H9 (cell line): ENCODE measurements at places on chromosomes 13 and 19. TPM values are rescaled to one million over a fixed set of nuclear protein-coding genes. Genes with fewer than 3 reads are reported as not detected.

DNA sequence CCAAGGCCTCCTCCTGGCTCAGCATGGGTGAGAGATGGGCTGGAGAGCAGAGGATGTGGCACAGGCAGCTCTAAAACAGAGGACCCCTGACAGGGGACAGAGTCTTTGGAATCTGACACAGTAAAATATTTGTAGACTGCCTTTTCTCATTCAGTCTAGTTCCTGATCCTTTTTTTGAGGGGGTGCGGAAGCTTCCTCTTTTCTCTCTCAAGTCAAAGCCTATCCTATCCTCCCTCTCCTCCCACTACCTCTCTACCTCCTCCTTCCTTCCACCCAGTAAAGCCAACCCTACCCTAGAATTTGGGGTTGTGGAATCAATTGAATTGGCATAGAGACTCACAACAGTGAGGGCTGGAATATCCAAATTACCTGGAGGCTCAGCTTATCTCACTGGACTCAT, 82.0 kb downstream of the TEX26 start:
- no peaks in the 10 kb centered on the region for H3K27me3 ChIP-seq
- H3K27ac ChIP-seq = no peak overlapping the region
- H3K4me1 ChIP-seq = no peaks in the 10 kb centered on the region
- DNase-seq = no peak
- no peaks in the 10 kb centered on the region for H3K36me3 ChIP-seq

DNA sequence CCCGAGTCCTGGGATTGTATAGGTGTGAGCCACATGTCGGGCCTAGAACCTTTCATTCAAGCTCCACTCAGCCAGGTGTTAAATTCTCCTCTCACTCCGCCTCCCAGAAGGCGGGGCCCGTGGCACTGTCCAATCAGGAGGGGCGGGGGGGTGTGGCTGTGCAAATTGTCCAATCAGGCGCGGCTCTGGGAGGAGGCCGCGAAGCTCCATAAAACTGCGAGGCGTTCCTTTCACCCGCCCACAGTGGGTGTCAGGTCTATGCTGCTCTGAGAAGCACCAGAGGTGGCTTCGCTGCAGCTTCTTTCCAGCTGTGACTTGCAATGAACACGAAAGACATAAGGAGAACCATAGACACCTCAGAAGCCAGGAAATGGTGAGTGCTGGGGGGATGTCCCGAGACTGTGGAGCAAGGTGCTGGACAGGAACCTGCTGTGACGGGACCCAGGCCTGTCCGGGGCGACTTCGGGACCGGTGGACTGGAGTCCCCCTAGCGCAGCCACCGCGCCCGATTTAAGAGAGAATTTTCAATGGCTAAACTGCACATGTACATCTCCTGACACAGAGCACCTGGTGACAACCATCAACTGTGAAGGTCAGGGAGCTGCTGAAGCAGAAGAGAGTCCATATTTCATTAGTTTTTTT, 3.0 kb upstream of the ZNF136 start:
- no peak overlapping the region for H3K4me3 ChIP-seq
- H3K4me1 ChIP-seq = peaks cover 4% of the 10 kb centered on the region; the same call in 1 of the 2 replicates
- no peaks in the 10 kb centered on the region for H3K27me3 ChIP-seq
- peaks cover 7% of the 10 kb centered on the region; the same call in 2 of the 3 replicates for H3K36me3 ChIP-seq

DNA sequence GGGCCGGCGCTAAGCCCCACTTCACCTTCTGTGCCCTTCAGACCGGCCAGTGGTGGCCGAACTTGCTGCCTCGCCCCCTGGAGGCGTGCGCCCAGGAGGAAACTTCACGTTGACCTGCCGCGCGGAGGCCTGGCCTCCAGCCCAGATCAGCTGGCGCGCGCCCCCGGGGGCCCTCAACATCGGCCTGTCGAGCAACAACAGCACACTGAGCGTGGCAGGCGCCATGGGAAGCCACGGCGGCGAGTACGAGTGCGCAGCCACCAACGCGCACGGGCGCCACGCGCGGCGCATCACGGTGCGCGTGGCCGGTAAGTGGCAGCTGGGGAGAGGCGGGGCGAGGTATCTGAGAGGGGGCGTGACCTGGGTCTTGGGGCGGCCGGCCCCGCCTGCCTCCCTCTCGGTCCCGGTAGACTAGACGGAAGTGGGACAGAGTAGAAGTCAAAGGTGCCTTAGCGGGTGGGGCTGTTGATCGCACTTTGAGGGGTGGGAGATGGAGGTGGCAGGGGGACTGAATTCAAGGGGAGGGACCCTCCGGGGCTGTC, 5.6 kb downstream of the ICAM5 start:
- no peaks in the 10 kb centered on the region; the same call in 1 of the 2 replicates for H3K36me3 ChIP-seq
- H3K27ac ChIP-seq = no peak overlapping the region
- H3K27me3 ChIP-seq = peaks cover 54% of the 10 kb centered on the region
- H3K4me3 ChIP-seq = peak overlapping the region; percentile 81
- no peaks in the 10 kb centered on the region; the same call in 1 of the 2 replicates for H3K4me1 ChIP-seq
- peak; percentile 60 for DNase-seq

GRCh38 chr13:70960841-70961443, 852.7 kb upstream of the KLHL1 start:
- H3K4me3 ChIP-seq = no peak overlapping the region
- no peak overlapping the region for H3K27ac ChIP-seq
- H3K27me3 ChIP-seq = no peaks in the 10 kb centered on the region
- H3K4me1 ChIP-seq = no peaks in the 10 kb centered on the region
- DNase-seq = no peak

DNA sequence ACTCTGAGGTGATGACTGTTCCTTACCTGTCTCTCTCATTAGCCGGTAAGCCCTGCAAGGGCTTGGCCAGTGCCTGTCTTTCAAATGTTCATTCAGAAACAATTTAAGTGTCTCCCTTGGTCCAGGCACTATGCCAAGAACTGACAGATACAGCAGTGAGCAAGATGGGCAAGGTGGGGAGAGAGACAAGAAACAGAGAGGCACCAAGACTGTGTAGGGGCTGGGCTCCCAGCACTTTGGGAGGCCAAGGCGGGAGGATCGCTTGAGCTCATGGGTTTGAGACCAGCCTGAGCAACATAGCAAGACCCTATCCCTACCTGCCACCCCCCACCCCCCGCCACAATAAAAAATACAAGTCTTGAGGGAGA, 1.3 kb upstream of the CCNE1 start:
- H3K27ac ChIP-seq = no peak overlapping the region
- no peaks in the 10 kb centered on the region; the same call in 1 of the 2 replicates for H3K4me1 ChIP-seq
- H3K36me3 ChIP-seq = peaks cover 17% of the 10 kb centered on the region
- no peak for DNase-seq

DNA sequence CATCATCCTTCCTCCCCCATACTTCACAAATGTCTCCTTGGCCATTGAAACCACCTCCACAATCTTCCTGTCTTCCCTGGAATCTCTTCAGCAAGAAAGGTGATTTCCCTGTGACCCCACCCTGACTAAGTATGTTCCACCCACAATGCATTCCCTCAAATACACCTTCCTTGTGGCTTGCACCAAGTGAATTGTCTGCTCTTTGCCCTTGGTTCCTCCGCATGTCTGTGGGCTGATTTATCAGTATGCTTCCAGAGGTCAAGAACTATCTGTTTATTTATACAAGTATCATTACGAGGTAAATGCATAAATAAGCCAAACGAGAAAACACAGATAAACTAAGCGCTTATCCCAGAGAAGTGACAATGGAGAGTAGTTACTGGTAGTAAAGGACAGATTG, 45.4 kb upstream of the POMP start:
- no peak overlapping the region for H3K27ac ChIP-seq
- no peak overlapping the region for H3K4me3 ChIP-seq
- H3K36me3 ChIP-seq = no peaks in the 10 kb centered on the region
- DNase-seq = no peak

DNA sequence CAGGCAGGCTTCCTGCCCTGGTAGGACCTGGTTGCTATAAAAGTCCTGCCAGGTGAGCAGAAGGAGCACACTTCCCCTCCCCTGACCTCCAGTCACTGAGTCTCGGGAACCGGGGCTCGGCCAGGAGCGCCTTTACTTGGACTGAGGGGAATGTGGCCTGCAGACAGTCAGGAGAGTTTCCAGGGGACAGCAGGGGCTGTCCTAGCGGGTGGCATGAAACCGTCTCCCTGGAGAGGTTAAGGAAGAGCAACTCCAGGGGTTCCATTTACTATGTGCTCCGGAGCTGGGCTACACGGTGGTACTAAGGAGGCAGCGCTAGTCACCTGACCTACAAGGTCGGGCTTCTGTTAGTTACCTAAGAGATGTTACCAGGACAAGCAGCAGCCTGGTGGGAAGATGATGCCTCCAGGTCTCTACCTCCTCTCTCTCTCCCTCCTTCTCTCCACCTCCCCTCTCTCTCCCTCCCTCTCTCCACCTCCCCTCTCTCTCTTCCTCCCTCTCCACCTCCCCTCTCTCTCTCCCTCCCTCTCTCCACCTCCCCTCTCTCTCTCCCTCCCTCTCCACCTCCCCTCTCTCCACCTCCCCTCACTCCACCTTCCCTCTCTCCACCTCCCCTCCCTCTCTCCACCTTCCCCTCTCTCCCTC, 4.1 kb upstream of the CNOT3 start:
- H3K27ac ChIP-seq = peak overlapping the region; percentile 2
- no peaks in the 10 kb centered on the region for H3K4me1 ChIP-seq
- H3K4me3 ChIP-seq = no peak overlapping the region
- peaks cover 19% of the 10 kb centered on the region for H3K36me3 ChIP-seq

DNA sequence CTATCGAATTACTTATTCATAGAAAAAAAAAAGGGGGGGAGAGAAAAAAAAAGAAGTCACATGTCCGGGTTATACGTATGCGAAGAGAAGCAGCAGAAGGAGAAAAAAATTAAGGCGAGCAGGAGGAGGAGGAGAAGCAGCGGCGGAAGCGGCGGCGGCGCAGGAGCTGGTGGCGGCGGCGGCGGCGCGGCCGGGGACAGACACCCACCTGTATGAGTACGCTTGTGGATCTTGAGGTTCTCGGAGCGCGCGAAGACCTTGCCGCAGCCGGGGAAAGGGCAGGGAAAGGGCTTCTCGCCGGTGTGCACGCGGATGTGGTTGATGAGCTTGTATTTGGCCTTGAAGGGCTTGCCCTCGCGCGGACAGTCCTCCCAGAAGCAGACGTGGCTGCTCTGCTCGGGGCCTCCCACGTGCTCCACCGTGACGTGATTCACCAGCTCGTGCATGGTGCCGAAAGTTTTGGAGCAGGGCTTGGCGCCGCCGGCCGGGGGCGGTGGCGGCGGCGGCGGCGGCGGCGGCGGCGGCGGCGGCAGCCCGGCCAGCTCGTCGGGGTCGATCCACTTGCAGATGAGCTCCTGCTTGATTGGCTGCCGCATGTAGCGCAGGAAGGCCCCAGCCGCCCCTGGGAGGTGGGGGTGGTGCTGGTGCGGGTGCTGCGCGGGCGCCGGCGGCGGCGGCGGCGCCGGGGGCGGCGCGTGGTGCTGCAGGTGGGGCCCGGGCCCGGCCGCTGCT, 1.5 kb downstream of the ZIC5 start:
- peak overlapping the region; percentile 97 for H3K4me3 ChIP-seq
- peaks cover 5% of the 10 kb centered on the region; the same call in 1 of the 2 replicates for H3K4me1 ChIP-seq
- DNase-seq = peak; percentile 88
- no peaks in the 10 kb centered on the region; the same call in 1 of the 2 replicates for H3K27me3 ChIP-seq
- peaks cover 43% of the 10 kb centered on the region for H3K36me3 ChIP-seq

DNA sequence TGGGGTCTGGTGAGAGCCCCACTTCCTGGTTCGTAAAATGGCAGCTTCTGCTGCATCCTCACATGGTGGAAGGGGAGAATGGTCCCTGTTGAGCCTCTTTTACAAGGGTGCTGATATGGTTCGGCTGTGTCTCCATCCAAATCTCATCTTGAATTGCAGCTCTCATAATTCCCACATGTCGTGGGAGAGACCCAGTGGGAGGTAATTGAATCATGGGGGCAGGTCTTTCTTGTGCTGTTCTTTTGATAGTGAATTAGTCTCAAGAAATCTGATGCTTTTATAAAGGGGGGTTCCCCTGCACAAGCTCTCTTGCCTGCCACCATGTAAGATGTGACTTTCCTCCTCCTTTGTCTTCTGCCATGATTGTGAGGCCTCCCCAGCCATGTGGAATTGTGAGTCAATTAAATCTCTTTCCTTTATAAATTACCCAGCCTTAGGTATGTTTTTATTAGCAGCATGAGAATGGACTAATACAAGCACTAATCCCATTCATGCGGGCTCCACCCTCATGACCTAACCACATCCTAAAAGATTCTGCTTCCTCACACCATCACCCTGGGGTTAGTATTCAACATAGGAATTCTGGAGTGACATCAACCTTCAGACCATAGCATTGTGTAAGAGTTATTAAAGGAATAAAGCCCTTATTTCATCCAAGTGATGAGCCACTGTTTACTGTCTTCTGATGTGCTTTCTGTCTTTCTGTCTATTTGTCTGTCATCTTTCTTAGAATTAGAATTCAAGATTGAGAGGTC, 159.0 kb upstream of the IRS2 start:
- H3K27ac ChIP-seq = no peak overlapping the region
- H3K4me3 ChIP-seq = no peak overlapping the region
- no peaks in the 10 kb centered on the region for H3K27me3 ChIP-seq
- no peak for DNase-seq

The R3HDM4 gene
- total RNA-seq = 66.2 and 66.4 TPM in 2 replicates

The RPL36 gene
- total RNA-seq = 1,066 and 1,074 TPM in 2 replicates

The FRY gene
- 4.8 and 5.2 TPM in 2 replicates for total RNA-seq
